ENCODE measurements at places on chromosomes 7 and 10. TPM values are rescaled to one million over a fixed set of nuclear protein-coding genes. Genes with fewer than 3 reads are reported as not detected.
A peak's percentile ranks its signal among the peaks of the same experiment; 100 is the strongest.

The LBX1 gene
- total RNA-seq, result not detected

The RADIL gene
- 0.54 TPM for total RNA-seq

DNA sequence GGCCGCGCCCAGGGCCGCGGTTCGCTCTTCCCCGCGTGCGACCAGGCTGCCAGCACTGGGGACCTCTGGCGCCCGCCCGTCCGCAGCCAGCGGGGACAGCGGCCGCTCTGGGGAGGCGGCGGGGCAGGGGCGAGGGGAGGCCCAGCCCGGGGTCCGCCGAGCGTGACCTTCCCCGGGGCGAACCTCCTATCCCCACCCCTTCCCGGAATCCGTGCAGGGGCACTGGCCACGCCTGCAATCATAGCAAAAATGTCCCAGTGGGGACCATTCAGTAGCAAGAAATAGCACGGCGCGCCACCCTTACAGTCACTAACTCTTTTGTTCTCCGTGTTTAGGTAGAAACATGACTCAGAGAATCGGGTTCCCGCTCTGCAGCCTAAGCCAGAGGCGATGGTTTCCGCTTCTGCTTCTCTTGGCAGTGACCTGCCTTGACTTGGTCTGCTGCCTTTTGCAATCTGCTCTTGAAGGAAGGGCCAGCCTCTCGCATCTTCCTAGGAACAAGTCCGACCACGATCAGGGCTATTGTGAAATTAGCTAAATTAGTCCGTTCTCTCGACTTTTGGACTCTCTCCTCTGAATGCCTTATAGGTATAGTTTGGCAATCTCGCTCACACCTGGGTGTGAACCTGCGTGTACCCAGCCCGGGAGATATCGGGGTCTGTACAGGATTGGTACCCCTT, 79.3 kb upstream of the ACBD5 start:
- H3K4me1 ChIP-seq, result no peaks in the 10 kb centered on the region
- H3K27ac ChIP-seq, result no peak overlapping the region
- no peaks in the 10 kb centered on the region for H3K27me3 ChIP-seq
- H3K36me3 ChIP-seq, result no peaks in the 10 kb centered on the region
- peak; percentile 32 for DNase-seq
- H3K4me3 ChIP-seq, result peak overlapping the region; percentile 8

- no peaks in the 10 kb centered on the region for H3K4me1 ChIP-seq
- H3K4me3 ChIP-seq, result no peak overlapping the region
- no peak overlapping the region for H3K27ac ChIP-seq
- DNase-seq, result no peak
Observed at GRCh38 chr10:7945469-7946187, 108.9 kb upstream of the GATA3 start.

GRCh38 chr7:128937271-128937646, 468 bp upstream of the IRF5 start:
- H3K4me3 ChIP-seq, result peak overlapping the region; percentile 80
- DNase-seq, result no peak
- H3K36me3 ChIP-seq, result no peaks in the 10 kb centered on the region
- peak overlapping the region; percentile 66 for H3K27ac ChIP-seq

DNA sequence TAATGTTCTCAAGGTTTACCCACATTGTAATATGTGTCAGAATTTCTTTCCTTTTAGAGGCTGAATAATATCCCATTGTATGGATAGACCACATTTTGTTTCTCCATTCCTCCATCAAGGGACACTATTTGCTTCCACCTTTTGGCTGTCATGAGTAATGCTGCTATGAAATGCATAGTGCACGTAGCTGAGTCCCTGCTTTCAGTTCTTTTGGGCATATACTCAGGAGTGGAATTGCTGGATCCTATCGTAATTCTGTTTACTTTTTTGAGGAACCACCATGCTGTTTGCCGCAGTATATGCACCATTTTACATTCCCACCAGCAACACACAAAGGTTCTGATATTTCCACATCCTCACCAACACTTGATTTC, 60.0 kb downstream of the PRF1 start:
- no peaks in the 10 kb centered on the region for H3K4me1 ChIP-seq
- H3K4me3 ChIP-seq, result no peak overlapping the region
- no peak overlapping the region for H3K27ac ChIP-seq
- H3K36me3 ChIP-seq, result no peaks in the 10 kb centered on the region
- no peaks in the 10 kb centered on the region for H3K27me3 ChIP-seq

DNA sequence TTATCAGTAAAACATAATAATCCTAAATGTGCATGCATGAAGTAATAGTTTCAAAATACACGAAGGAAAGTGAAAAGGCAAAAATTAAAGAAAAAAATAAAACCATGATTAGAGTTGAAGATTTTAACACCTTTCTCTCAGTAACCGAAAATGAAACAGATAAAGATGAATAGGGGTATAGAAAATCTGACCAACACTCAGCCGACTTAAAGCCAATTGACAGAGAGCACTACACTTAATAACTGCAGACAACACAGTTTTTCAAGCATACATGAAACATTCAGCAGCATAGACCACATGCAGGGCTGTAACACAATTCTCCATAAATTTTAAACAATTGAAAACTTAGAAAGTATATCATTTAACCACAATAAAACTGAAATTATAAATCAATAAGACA, 76.1 kb downstream of the CUBN start:
- no peak for DNase-seq
- H3K4me3 ChIP-seq, result no peak overlapping the region
- H3K27me3 ChIP-seq, result no peaks in the 10 kb centered on the region
- no peaks in the 10 kb centered on the region for H3K4me1 ChIP-seq
